ENCODE measurements at places on chromosomes 3 and 15. TPM values are rescaled to one million over a fixed set of nuclear protein-coding genes. Genes with fewer than 3 reads are reported as not detected.

DNA sequence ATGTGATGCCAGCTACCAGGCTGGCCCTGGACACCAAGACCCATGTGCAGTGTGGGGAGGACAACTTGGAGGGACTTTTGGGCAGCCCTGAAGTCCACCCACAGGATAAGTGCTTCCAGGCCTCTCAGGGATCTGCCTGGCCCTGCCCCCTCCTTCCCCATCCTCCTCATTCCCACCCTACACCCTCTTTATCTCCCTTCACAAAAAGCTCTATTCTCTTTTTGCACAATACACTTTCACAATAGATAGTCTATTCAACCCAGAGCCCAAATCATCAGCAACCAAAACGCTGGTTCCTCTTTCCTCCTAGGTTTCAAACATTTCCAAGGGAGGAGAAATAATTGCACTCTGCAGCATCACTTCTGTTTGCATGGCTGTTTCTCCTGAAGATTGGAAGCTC, 7.8 kb upstream of the ZNF710 start:
- no peaks in the 10 kb centered on the region for H3K27me3 ChIP-seq
- no peaks in the 10 kb centered on the region for H3K36me3 ChIP-seq
- peaks cover 3% of the 10 kb centered on the region for H3K4me1 ChIP-seq
- H3K4me3 ChIP-seq, result no peak overlapping the region
- ATAC-seq, result no peak

GRCh38 chr3:128698211-128699047, 27.6 kb upstream of the RAB7A start:
- no peaks in the 10 kb centered on the region for H3K4me1 ChIP-seq
- no peaks in the 10 kb centered on the region for H3K36me3 ChIP-seq
- H3K27me3 ChIP-seq, result no peaks in the 10 kb centered on the region
- ATAC-seq, result peak; percentile 66
- H3K4me3 ChIP-seq, result peak overlapping the region; percentile 57

DNA sequence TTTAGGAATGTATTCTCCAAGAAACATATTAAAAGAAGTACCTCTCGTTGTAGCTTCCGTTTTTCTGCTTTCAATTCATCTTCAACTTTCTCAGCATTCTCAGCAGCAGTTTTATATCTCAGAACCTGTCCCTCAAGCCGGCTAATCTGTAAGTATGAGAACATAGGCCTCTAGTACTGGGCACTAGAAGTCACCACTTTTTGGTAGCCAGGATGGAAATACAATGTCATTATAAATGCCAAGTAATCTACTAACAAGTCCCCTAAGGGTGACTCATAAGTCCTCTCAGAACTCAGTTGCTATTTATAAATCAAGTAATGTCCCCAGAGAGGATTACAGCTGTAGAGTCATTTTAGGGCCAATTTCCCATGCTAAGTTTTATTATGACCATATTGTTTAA, 61.1 kb downstream of the MLH1 start:
- no peaks in the 10 kb centered on the region for H3K27me3 ChIP-seq
- H3K4me1 ChIP-seq, result peaks cover 6% of the 10 kb centered on the region
- H3K4me3 ChIP-seq, result peak overlapping the region; percentile 36
- ATAC-seq, result peak; percentile 96

The MYRIP gene
- not detected for total RNA-seq

The SPTBN5 gene
- 4.9 TPM for total RNA-seq

The GHRL gene
- total RNA-seq, result 0.34 TPM

The KLHL6 gene
- total RNA-seq, result 39.7 TPM

Measured in activated T-helper 17 cell treated with anti-CD3 and anti-CD28 coated beads, Interleukin-2, amount 50 U/mL, for 72 hours (primary cell).